NCI-H2029 (cell line): ENCODE measurements at places on chromosomes 2 and 18.

- no peak for DNase-seq
These were observed 23.8 kb downstream of the FBXO41 start for GRCh38 chr2:73260338-73260984.

DNA sequence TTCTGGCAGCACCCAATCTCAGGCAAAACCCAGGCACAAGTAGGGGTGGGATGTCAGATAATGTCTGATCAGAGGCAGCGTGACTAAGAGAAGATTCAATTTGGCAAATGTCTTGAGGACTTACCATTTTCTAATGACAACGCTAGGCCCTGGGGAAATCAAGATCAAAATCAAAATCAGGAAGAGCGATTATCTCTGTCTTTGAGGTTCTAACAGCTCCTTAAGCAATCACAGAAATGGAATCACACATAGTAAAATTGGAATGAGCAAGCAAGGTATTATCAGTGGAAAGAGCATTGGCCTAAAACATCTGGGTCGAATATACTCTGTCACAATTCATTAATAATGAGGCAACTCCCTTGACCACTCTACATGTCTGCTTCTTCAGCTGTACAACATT, 8.6 kb upstream of the SERPINB2 start:
- DNase-seq: no peak

DNA sequence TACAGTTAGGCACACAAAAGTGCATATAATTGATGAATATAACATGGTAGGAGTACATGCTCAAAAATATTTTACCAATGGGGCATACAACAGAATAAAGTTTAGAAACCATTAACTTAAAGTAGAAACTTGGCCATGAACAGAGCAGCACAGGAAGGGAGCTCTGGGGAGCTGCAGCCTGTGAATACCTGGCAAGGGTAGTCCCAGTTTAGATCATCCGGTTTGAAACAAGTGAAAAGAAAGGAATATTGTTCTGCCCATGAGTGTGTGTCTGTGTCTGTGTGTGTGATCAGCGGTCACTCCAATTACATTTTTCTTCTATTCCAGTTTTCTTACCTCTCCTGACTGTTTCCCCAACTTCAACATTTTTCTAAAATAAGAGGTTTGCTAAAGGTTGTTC, 233.0 kb downstream of the ALK start:
- no peak for DNase-seq

GRCh38 chr18:47263430-47264307, 12.2 kb upstream of the SKOR2 start:
- no peak for DNase-seq

- DNase-seq: no peak
These were observed 96.4 kb downstream of the RTP5 start for GRCh38 chr2:241965931-241966412.

GRCh38 chr2:161681046-161681445, 56.8 kb downstream of the SLC4A10 start:
- DNase-seq: no peak

- DNase-seq: no peak
These were observed 9.4 kb upstream of the COLEC11 start for GRCh38 chr2:3585261-3586109.

- peak; percentile 35 for DNase-seq
These were observed 993 bp downstream of the RBMS1 start for GRCh38 chr2:160492401-160493226.

DNA sequence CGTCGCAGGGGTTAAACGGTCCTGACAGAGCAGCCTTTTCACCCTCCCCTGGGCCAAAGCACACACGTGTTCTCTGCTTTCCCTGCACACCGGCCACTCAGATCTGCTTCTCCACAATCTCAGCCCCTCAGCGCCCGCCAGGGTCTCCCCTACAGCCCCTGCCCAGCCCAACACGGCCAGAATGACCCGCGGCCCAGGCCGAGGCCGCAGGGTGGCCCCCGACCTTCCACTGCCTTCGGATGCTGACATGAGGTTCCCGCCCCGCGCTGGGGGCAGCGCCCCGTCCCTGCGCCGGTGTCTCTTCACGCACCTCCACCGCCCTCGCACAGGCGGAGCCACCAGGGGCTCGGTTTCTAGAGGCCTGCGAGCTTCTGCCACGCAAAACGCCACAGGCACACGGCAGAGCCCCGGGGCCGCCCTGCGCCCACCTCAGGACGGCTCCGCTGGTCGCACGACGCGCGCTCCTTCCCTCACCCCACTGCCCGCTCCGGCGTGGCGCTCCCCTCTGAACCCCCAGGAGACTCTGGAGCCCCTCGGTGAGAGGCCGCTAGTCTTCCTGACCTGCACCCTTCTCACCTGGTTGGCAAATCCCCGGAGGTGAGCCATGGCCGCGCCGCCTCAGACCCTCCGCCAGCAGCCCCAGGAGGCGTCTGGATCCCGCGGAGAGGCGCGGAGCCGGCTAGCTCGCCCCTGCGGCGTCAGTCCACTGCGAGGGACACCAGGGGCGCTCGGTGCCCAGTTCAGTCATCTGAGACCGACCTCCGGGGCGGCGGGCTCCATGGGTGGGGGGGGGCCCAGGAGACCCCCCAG, 749 bp downstream of the STK25 start:
- DNase-seq: peak; percentile 15

GRCh38 chr2:48434101-48434500, 95.9 kb upstream of the STON1 start:
- DNase-seq: no peak

- peak; percentile 36 for DNase-seq
These were observed 743 bp downstream of the XPO1 start for GRCh38 chr2:61537277-61537949.

DNA sequence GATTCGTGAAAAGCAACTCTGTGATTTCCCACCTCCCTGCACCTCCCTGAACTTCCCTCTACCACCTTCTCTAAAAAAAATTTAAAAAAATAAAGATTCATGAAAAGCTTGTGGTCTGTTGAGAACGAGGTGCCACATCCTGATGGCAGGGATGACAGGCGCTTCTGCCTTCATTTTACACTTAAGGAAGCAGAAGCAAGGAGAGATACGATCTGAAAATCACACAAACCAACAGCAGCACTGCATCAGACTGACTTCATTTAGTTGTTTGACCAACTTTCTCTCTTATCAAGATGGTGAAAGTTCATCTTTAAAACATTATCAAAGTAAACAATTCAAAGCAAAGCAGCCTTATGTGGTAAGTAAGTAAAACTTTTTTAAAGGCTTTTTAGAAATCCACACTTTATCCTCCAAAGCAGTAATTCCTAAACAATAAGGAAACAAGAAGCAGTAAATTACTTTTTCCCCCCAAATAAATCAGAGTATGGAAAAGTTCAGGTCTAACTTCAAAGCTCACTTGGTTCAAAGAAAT, 15.5 kb downstream of the WDFY1 start:
- DNase-seq: no peak

- DNase-seq: no peak
These were observed 20.0 kb downstream of the AQP12A start for GRCh38 chr2:240711701-240712100.

DNA sequence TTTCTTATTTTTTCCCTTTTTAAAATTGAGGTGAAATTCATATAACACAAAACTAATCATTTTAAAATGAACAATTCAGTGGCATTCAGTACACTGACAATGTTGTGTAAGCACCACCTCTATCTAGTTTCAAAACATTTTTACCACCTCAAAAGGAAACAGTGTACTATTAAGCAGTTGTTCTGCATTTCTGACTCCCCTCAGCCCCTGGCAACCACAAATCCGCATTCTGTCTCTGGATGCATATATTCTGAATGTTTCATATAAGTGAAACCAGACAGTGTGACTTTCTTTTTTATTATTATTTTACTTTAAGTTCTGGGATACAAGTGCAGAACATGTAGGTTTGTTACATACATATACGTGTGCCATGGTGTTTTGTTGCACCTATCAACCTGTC, 19.2 kb upstream of the TANK start:
- DNase-seq: no peak

GRCh38 chr2:195663007-195663406, 6.0 kb downstream of the SLC39A10 start:
- no peak for DNase-seq

GRCh38 chr2:96733931-96734330, 5.9 kb downstream of the LMAN2L start:
- no peak for DNase-seq

GRCh38 chr18:49071317-49071716, 120.6 kb upstream of the SMAD7 start:
- no peak for DNase-seq

DNA sequence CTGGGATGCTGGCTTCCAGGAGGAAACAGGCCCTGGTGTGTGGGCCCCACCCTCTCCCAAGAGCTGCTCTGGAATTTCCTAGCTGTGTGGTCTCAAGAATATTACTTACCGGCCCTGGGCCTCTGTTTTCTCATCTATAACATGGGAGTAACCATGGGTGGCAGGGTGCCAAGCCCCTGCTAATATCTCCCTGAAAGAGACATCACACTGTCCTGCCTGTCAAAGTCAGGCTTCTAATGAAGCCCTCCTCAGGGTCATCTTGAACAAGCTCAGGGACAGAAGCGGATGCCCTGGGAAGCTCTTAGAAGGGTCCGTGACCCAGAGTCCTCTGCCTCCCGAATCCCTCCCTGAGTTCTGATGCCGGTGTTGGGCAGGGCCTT, 173.2 kb upstream of the HDAC4 start:
- DNase-seq: no peak

DNA sequence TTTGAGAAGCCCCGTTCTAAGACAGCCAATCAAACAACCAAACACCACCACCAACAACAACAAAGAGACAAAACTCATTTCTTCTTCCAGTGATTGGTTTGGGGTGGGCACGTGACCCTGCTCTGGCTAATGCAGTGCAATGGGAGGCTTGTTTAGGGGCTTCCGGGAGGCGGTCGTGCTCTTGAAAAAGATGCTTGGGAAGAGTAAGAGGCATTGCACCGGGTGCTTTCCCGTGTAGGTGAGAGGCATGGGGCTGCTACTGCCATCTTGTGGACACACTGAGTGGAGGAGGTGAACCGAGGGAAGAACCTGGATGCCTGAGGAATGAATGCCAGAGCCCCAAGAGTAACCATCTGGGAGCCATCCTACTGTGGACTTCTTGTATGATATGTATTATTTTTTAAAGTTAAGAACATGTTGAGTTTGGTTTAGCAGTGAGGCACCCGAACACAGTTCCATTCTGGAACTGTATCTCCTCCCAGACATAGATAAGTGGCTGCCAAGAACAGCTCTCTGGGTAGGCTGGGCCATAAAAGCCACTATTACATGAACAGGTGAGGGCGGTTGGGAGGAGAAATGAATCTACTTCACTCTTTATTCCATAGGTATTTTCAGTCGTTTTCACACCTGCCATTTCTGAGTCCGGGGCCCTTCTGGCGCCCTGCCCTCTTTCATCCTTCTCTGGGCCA, 19.1 kb upstream of the ARHGAP25 start:
- peak; percentile 27 for DNase-seq

DNA sequence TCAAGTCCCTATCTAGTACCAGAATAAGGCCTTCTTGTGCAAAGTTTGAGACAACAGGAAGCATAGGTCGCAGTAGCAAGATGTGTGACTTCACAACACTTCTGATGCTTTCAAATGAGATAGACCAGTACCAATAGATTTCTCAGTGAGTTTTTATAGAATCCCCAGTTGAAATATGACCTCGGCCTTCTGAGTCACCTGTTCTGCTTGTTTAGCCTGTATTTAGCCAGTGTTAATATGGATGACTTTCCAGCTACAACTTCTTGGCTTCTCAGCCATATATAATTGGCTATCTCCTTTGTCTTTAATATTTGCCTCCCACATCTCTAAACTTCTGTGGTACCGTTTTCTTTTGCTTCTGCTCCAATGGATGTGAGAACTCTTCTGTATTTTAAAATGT, 113.8 kb downstream of the KYNU start:
- DNase-seq: no peak
